ENCODE measurements at places on chromosomes 16 and 17.

DNA sequence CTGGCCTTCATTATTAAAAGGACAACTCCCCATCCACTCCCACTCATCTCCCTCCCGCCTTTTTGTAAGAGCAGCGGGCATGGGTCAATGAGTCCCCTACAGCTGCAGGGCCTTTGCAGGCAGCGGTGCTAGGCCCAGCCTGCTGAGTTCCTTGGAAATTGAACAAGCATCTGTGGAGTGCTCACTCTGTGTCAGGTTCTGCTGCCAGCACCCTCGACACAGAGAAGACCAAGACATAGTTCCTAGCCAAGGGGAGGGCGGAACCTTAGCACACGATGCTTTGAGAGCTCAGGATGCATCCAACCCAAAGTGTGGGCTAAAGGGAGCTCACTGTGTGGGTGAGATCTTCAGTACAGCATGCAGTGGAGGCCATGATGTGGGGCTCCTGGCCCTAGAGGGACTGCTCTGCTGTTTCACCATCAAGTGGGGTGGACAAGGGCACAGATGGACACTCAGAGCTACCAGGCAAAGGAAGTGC lies 27.6 kb downstream of the RMI2 start:
- no peak for DNase-seq

DNA sequence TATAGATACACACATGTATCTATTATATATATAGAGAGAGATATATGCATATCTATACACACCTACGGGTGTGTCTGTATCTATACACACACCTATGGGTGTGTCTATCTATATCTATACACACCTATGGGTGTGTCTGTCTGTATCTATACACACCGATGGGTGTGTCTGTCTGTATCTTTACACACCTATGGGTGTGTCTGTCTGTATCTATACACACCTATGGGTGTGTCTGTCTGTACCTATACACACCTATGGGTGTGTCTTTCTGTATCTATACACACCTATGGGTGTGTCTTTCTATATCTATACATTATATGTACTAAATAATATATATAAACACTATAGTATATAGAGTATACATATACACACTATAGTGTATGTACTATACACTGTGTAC lies 738.5 kb downstream of the MAF start:
- no peak for DNase-seq

DNA sequence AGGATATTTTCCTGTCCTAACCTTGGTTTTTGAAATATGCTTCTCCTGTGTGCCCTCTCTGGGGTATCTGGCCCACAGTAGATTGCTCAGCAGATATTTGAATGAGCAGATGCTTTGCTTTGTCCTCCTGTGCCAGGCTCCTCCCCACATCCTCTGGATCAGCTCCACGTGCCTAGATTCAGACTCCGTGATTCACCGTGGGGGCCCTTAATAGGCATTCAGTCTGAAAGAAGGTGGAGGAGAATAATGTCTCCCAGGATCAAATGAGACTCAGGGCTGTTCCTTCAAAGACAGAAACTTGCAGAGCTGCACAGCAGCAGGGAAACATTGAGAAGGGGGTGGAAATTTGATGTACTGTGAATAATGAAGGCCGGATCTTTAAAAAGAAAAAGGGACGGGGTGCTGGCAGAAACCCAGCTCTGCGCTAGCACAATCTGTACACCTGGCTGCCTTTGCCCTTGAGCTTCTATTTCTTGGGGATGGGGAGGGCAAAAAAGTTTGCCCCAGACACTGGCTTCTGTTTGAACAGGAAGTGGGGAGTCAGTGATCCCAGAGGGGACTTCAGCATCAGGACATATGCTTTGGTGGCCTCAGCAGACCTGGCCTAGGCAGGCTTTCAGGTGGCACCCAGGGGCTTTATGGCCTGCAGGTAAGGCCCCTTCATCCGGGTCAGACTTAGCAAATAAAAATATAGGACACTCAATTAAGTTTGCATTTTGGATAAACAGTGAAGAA lies 15.9 kb upstream of the SLC12A3 start:
- DNase-seq: peak; percentile 77

DNA sequence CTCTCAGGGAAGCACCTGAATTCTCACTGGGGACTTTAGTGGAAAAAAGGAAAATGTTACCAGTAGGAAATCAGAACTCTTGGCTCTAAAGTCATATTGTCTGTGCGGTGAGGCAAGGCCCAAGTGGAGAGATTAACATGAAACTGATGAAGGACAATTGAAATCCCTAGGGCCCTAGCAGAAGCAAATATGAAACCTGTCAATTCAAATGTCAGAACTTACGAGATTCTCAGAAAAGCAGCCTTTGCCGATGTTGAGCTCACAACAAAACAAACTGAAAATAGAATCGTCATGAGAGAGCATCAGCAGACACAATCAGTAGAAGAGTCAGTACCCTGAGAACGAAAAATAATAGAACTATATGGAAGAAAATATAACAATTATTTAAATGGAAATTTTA lies 108.8 kb downstream of the ELAC2 start:
- DNase-seq: no peak

DNA sequence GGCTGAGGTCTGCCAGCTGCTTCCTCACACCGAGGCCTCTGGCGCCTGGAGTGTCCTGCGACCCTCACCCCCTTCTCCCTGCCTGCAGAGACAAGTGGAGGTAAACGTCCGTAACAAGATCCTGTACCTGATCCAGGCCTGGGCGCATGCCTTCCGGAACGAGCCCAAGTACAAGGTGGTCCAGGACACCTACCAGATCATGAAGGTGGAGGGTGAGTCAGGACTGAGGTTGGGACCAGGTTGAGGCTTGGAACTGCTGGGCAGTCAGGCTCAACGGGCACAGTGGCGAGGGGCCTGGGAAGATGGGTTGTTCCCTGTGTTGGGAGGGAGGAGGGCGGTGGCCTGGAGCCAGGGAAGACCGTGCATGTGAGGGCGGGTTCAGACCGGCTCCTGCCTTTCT lies 4.8 kb downstream of the HGS start:
- DNase-seq: no peak

All from fibroblast of skin of right quadriceps (primary cell).